Cortex of kidney (tissue), 1 donor: ENCODE measurements at places on chromosomes 11 and 22.

DNA sequence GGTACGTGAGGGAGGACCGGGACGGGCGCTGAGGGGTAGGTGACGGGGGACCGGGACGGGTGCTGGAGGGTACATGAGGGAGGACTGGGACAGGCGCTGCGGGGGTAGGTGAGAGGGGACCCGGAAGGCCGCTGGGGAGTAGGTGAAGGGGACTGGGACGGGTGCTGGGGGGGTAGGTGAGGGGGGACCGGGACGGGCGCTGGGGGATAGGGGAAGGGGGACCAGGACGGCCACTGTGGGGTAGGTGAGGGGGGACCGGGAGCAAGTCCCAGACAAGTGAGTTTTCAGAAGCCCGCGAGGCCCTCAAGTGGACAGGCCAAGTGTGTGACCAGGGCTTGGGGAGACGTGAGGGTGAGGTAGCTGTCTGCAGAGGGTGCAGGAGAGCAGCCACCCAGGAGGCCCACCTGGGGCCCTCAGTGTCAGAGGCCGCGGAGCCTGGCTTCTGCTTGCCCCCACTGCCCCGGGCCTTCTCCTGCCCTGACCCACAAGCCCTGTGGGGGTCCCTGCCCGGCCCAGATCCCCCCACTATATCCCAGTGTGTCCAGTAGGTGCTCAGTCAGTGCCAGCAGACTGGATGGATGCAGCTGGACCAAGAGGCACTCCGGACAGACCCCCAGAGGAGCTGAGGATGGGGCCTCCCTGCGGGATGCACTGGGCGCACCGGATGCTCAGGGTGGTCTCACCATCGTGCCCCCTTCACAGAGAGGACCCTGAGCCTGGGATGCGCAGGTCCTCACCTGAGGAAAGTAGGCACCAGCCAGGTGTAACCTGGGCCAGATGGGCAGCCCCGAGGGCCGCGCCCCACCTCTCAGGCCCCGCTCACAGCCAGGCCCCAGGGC lies 44.2 kb upstream of the TH start:
- no peak for DNase-seq

DNA sequence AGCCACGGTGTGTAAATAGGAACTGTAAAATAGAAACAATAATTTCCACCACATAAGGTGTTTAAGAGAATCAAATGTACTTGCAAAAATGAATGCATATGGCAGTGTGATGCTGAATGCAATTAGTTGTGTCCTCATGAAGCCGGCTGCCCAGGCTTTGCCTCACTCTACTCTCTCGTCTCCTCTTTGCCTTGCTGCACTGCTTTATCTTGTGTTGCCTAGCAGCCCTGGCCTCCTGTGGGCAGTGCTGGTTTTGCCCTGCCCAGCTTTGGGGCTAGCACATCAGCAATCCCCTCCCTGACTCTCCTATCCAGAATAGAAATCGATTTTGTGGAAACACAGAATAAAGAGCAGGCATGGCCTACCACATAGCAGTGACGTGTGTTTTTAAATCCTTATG lies 30.0 kb downstream of the LRRC32 start:
- no peak for DNase-seq

- DNase-seq, result no peak
These were observed 9.1 kb downstream of the FAM111A start for GRCh38 chr11:59151761-59152160.

DNA sequence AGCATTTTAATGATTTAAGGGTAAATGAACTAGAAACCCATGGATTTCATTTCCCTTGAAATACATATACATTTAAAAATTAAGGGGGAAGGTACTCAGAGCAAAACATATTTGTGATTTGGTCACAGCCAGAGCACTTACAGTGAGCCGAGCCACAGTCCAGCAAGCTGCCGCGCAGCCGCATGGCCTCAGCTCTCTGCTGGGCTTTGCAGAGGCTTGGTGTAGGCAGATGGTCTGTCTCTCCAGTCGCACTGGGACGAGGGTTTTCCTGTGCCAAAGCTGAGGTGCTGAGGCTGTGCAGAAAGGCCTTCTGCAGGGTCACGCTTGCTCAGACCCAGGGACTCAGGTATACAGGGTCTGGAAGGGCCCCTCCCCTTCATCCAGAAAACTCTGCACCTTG lies 367.3 kb downstream of the OPCML start:
- DNase-seq, result no peak

GRCh38 chr11:39772525-39773137 lies 1686.8 kb downstream of the LRRC4C start:
- DNase-seq, result no peak

DNA sequence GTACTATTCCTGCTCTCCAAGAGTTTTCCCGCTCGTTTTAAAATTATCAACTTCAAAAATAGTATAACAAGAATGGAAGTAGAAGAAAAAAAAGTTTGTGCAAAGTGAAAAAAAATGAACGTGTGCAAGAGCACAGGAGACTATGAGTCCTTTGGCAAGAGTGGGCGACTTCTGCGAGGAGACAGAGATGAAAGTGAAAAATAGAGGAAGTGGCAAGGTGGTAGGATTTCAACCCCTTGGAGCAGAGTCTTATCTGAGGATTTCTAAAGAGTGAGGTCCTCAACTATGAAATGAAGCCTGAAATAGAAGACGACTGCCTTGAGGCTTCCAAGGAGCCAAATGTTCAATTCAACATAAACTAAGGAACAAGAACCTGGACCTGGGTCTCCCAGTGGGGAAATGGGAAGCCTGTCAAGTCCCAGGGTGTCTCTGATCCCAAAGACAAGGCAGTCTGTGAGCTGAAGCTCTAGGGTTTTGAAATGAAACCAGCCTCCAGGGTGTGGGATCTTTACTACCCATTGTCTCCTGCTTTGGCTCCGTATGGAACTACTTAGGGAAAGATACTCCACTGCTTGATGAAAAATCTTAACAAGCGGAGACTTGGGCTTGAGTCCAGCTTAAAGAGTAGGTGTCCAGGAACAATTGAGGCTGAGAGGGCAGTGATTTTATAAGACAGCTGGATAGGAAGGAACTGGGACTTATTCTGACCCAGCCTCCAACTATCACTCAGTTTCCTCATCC lies 4.8 kb downstream of the P4HA3 start:
- DNase-seq, result no peak

DNA sequence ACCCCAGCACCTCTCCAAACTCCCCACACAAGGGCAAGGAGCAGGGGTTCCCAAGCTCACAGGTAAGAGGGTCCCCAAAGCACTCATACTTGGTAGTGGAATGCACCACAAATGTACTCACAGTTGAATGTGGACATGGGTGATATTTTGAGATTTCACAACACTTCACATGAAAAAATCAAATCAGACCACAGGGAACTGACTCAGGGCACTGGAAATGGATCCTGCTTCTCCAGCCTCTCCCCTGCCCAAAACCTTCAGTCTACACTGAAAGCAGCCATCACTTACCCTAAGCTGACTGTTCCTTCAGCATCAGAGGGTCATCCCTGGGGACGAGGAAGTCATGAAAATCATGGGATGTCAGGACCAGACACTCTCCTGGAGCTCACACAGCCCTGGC lies 40.2 kb downstream of the SCGB1A1 start:
- DNase-seq, result no peak

DNA sequence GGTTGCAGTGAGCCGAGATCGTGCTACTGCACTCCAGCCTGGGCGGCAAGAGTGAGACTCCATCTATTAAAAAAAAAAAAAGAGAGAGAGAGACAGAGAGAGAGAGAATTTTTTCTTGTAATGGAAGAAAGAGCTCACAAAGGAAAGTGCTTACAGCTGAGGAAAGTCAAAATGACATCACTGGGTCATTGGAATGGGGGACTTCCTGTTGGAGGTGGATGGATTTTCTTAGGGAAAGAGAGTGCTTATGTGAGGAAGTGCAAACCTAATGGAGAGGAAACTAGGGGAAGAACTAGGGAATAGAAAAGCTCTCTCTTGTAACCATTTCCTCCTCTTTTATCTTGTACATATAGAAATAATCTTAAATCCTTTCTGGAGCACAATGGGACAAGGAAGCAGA lies 6.3 kb upstream of the PIWIL4 start:
- DNase-seq, result no peak

DNA sequence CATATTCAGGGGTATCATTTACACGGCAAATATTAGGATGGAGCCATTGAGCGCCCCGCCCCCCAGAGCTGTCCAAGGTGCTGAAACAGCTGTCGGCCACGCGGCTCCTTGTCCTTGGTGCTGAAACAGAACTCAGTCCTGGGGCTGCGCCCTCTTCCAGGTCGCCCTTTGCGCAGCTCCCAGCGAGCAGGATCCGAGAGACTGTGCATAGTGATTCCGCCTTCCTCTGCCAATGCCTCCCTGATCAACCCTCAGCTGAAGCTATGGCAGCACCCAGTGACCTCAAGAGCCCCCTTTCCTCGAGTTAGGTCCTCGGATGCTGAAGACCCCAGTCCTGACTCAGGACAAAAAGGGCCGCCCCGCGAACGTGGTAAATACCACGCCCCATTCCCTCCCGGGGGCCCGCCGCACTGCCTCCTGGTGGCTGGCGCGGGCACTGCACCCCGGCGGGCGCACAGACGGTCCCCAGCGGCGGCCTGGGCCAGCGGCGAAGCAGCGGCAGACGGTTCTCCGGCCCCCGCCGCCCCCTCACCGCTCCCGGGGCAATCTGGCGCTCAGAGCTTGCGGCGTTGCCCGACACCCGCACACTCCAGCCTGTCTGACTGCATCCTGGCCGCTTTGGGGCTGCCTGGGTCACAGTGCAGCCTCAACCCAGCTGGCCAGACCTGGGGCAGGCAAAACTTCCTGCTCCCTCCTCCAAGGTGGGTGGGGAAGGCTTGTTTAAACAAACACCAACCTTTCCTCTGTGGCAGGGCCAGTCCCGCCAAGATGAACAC lies 13.4 kb downstream of the SYT7 start:
- DNase-seq, result no peak

DNA sequence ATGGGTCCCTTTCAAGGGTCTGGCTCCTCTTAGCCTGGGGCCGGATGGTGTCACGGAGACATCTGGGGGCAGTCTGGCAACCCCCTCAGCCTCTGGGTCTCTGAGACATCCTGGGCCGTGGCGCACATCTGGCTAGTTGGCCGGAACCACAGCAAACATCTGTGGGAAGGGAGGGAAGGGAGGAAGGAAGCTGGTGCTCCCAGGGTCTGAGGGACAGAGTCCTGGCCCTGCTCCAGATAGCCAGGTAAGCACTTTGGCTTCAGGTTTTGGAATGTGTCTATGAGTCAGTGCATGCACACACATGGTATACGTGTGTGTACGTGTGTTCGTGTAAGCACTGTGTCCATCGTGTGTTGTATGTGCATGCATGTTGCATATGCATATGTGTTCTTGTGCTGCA lies 225.1 kb downstream of the MN1 start:
- DNase-seq, result no peak

DNA sequence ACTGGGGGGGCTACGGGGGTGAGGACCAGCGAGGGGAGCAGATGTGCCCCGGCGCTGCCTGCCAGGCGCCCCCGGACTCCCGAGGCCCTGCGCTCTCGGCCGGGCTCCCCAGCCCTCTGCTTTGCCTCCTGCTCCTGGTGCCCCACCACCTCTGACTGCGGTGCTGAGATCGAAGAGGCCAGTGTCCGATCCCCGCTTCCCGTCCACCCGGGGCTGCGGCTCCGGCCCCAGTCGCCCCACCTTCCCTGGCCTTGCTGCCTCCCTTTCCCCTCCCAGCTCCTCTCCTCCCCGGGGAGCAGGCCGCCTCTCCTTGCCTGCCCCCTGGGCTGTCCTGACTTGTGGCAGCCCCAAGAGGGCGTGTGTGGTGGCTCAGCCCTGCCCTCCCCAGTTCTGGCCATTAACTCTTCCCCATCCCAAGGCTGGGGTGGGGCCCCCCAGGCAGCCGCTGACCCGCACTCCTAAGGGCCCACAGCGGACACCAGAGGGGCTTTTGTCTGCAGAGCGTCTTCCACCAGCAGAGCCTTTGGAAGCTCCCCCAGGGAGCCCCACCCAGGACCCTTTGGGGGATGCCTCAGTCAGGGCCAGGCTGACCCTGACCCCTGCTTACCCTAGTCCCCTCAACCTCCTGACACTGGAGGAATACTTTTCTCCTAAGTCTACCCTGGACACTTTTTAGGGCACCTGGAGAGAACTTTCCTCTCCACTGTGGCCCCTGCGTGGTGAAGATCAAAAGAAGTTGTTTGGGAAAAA lies 16.6 kb downstream of the RTN4RL2 start:
- no peak for DNase-seq

- no peak for DNase-seq
These were observed 19.8 kb downstream of the SCGB1A1 start for GRCh38 chr11:62438641-62439040.

GRCh38 chr11:2700415-2701211 lies 819 bp upstream of the KCNQ1OT1 start:
- no peak for DNase-seq

GRCh38 chr11:19978668-19979518 lies 181.4 kb downstream of the DBX1 start:
- DNase-seq, result no peak

- DNase-seq, result no peak
These were observed 69.0 kb downstream of the EFCAB6 start for GRCh38 chr22:43743131-43743530.

GRCh38 chr22:17303840-17304779 lies 65.2 kb upstream of the CECR2 start:
- no peak for DNase-seq

GRCh38 chr22:49937758-49938564 lies 19.5 kb downstream of the CRELD2 start:
- DNase-seq, result no peak

- DNase-seq, result no peak
These were observed 25.6 kb upstream of the PARVG start for GRCh38 chr22:44155115-44155514.

DNA sequence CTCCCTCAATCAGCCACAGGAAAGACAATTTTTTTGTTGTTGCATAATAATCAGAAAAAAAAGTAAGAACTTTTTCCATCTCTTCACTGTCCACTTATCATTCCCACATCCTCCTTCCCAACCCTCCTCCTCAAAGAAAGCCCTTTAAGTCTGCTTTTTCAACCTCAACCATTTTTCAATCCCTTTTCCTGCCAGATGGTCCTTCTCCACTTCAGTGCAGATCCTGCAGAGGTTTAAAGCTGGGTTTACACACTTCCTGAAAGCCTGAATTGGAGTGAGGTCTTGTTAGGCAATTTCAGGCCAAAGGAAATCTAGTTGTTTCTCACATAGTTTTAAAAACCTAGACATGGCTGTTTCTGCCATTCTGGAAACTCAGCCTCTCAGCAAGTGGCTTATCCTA lies 78.3 kb downstream of the RPL27A start:
- DNase-seq, result no peak

- DNase-seq, result no peak
These were observed 20.3 kb upstream of the PARVG start for GRCh38 chr22:44160421-44160820.

DNA sequence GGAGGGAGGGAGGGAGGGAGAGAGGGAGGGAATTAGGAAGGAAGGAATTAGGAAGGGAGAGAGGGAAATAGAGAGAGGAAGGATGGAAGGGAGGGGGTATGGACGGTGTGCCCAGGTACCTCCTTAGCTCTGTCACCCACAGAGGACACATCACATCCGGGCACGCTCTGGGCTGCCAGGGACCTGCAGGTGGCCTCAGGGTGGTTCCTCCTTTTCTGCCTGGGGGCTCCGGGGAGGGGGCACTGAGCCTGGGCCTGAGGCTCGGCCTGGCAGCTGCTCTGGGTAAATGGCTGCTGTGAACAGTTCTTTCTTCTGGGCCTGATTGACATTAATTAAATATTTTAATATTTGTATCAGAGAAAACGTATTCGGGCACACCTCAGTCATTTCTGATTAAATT lies 733.5 kb downstream of the BRD1 start:
- no peak for DNase-seq
